ENCODE measurements at places on chromosomes 7 and 10. TPM values are rescaled to one million over a fixed set of nuclear protein-coding genes. Genes with fewer than 3 reads are reported as not detected.

FRMPD2 gene
- total RNA-seq: 0.23 TPM

IQUB gene
- 19.7 TPM for total RNA-seq

OR2A5 gene
- not detected for total RNA-seq

PRKCQ gene
- total RNA-seq: 6.5 TPM

C10orf105 gene
- total RNA-seq: 0.44 TPM

LRRC18 gene
- not detected for total RNA-seq

GRCh38 chr10:26566525-26567350 lies 128.6 kb downstream of the APBB1IP start:
- peak overlapping the region; percentile 50 for H3K4me3 ChIP-seq
- no peak overlapping the region for H3K27ac ChIP-seq
- peaks cover 20% of the 10 kb centered on the region for H3K36me3 ChIP-seq
- DNase-seq: peak; percentile 84
- H3K4me1 ChIP-seq: no peaks in the 10 kb centered on the region

- H3K36me3 ChIP-seq: peaks cover 14% of the 10 kb centered on the region
- H3K27ac ChIP-seq: peak overlapping the region; percentile 67
- H3K4me1 ChIP-seq: peaks cover 31% of the 10 kb centered on the region
- no peak for DNase-seq
Measured at GRCh38 chr10:104308439-104308903, 29.8 kb downstream of the ITPRIP start.

DNA sequence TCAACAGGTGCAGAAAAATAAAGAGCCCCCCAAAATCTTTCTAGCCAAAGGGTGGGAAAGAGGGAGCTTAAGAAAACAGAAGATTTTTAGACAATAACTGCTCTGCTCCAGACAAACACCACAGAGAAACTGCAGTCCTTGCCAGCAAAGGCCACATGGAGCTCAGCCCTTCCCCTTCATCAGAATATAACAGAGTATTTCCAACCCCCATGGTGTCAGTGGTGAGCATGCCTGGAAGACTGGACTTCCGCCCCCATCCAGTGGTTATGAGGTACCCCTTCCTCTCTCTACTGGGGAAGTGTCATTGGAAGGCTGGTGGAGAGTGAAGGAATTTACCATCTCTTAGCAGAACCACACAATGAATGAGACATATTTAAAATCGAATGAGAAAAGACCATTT lies 1007.3 kb upstream of the CELF2 start:
- no peaks in the 10 kb centered on the region for H3K4me1 ChIP-seq
- no peak for DNase-seq
- H3K27ac ChIP-seq: no peak overlapping the region
- no peak overlapping the region for H3K4me3 ChIP-seq
- H3K36me3 ChIP-seq: no peaks in the 10 kb centered on the region

DNA sequence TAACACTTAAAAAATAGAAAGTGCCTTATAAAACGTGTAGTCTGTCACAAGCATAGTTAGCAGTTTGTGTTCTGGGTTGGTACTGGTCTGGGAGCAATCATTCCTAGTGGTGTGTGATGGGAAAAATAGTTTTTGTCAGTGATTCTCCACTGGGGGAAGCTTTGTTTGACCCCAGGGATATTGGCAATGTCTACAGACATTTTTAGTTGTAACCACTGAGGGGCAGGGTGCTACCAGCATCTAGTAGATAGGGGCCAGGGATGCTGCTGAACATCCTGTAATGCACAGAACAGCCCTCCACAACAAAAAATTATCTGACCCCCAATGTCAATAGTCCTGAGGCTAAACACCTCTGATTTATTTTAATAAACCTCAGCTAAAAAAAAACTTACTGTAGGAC lies 51.6 kb upstream of the CREB5 start:
- no peak for DNase-seq
- no peaks in the 10 kb centered on the region for H3K27me3 ChIP-seq
- no peak overlapping the region for H3K4me3 ChIP-seq
- no peaks in the 10 kb centered on the region for H3K4me1 ChIP-seq

- no peaks in the 10 kb centered on the region for H3K4me1 ChIP-seq
- H3K4me3 ChIP-seq: no peak overlapping the region
- DNase-seq: no peak
- no peak overlapping the region for H3K27ac ChIP-seq
- no peaks in the 10 kb centered on the region for H3K36me3 ChIP-seq
Measured at GRCh38 chr10:66258693-66259092, 667.1 kb upstream of the LRRTM3 start.

- no peak overlapping the region for H3K27ac ChIP-seq
- no peaks in the 10 kb centered on the region for H3K27me3 ChIP-seq
- DNase-seq: peak; percentile 62
- H3K4me3 ChIP-seq: no peak overlapping the region
- H3K36me3 ChIP-seq: peaks cover 70% of the 10 kb centered on the region
Measured at GRCh38 chr7:893686-894085, 17.3 kb downstream of the GET4 start.

DNA sequence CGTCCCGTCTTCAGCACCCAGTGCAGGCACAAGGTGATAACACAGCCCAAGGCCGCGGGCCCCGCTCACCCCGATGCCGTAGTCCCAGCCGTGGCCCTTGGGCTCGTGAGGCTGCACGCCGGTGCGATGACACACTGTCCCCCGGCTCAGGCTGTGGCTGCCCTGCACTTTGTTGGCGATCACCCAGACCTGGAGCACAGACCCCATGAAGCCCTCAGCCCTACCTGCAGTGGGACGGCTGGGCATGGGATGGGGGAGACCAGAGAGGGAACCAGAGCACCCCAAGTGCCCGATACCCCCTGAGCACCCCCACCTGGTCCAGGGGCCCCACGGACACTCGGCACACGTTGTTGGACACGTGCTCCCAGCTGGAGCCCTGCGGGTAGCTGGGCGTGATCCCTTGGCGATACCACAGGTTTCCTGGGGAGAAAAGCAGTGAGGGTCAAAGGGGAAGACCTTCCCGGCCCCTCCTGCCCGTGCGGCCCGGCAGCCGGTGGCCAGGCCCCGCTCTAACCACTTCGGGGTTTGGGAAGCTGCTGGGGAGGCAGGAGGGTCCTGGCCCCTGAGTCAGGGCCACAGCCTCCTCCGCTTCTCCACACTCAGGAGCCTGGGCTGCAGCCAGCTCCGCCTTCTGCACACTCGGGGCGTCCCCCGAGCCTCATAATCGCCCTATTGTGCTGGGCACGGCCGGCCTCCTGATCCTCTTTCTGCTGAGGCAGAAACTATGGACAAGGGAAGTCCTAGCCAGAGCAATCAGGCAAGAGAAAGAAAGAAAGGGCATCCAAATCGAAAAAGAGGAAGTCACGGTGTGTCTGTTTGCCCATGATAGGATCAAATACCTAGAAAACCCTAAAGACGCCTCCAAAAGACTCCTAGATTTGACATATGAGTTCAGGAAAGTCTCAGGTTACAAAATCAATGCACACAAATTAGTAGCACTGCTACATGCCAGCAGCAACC lies 6.7 kb downstream of the BHLHA15 start:
- H3K36me3 ChIP-seq: peaks cover 62% of the 10 kb centered on the region
- no peak overlapping the region for H3K27ac ChIP-seq
- no peak overlapping the region for H3K4me3 ChIP-seq

GRCh38 chr10:88069338-88069737 lies 205.9 kb downstream of the PTEN start:
- H3K4me1 ChIP-seq: peaks cover 26% of the 10 kb centered on the region
- DNase-seq: no peak
- no peak overlapping the region for H3K4me3 ChIP-seq
- no peaks in the 10 kb centered on the region for H3K36me3 ChIP-seq
- H3K27me3 ChIP-seq: no peaks in the 10 kb centered on the region

DNA sequence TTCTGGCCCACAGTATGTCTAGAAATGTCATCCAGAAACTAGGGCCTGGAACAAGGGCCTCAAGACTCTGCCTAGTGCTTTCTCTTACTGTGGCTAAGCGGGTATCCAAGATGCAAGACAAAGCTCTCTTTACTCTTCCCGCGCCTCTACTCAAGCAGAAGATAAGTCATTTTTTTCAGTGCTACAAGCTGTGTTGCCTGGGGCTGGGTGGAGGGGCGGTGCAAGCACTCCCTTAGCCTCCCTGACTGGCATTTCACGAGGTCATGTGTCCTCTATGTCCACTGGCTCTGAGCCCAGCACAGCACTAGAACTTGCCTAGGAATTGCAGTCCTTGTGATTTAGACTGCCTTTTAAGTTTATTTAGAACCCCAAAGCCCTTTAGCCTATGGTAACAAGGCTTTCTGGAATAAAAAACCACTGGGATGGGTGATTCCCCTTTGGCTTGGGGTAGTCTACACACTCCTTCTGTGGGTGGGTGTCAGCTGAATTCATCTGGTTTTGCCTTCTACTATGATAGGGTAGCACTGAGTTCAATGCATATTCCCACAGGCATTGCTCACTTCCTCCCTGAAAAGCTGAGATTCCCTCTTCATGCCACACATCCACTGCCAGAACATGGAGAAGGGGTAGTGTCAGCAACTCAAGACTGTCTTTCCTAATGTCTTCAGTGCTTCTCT lies 371.8 kb upstream of the KCND2 start:
- no peak overlapping the region for H3K4me3 ChIP-seq
- H3K27me3 ChIP-seq: no peaks in the 10 kb centered on the region
- DNase-seq: no peak

- H3K27ac ChIP-seq: peak overlapping the region; percentile 73
- peak overlapping the region; percentile 19 for H3K4me3 ChIP-seq
- peaks cover 59% of the 10 kb centered on the region for H3K4me1 ChIP-seq
Measured at GRCh38 chr7:47405921-47406800, 175.8 kb downstream of the TNS3 start.

DNA sequence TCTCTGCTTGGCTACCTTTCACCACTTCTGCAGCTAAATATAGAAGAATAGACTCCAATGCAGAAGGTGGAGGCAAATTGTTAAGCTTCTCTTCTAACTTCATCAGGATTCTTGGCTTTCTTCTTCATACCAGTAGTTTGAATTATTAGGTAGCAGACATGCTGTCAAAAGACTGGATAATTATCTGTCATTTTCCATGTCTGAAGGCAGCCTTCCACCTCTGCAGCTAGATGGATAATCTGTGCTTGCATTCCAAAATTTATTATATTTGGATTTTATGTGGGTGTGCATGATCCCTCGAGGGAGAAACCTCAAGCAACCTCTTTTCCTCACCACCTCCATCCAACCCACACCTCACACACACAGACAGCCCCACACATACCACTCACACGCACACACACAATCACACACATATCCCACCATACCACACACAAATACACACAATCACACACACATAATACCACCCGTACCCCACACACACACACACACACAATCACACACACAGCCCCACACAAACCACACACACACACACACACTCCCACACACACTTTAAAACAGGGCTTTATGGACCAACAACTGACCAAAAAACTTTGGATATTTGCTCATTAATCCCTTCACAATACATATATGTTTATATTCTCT lies 145.0 kb downstream of the C7orf25 start:
- no peak for DNase-seq
- no peak overlapping the region for H3K27ac ChIP-seq
- no peaks in the 10 kb centered on the region for H3K27me3 ChIP-seq
- H3K4me1 ChIP-seq: no peaks in the 10 kb centered on the region
- no peak overlapping the region for H3K4me3 ChIP-seq

GRCh38 chr7:44116087-44116788 lies 7.1 kb downstream of the POLD2 start:
- no peak overlapping the region for H3K27ac ChIP-seq
- H3K27me3 ChIP-seq: no peaks in the 10 kb centered on the region
- no peaks in the 10 kb centered on the region for H3K4me1 ChIP-seq
- no peak overlapping the region for H3K4me3 ChIP-seq
- DNase-seq: no peak

DNA sequence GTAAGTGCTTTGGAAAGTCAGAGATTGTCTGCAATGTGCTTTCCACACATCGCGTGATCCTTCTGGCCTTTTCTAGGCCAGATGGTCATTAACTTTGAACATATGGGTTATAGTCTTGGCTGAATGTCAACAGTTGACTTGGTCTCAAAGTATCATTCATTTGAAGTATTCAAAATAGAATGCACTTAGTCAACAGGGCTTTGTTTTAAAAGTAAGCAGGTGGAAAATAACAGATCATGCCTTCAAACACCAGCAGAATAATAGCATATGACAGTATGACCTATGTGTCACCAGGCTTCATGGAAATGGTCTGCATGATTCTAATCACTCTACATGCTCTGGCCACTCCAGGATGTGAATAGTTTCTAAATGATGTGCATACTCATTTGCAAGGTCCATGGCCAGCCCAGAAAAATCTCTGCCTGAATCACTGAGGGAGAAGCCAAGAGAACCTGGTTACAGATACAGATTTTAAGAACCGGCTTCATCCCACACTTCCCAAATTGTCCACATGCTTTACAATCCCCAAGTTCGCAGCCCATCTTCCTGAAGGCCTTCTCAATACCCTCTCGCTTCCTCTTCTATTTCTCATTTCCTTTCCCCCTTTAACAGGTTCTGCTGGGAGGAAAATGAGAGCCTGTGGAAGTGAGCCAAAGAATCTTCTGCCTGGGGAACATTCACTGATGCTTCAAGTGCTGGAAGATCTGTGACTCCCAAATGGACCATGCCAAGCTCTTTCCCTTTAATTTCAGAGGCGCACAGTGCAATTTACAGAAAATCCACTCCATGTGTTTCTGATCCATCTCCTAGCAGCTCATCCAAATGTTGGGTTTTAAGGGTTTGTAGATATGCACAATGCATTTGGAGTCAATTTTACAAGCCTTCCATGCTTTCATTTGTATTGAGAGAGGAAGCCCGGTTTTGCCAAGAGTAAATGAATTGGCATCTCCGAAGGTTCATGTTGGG lies 122.8 kb upstream of the GDF10 start:
- H3K27ac ChIP-seq: no peak overlapping the region
- no peaks in the 10 kb centered on the region for H3K4me1 ChIP-seq
- DNase-seq: no peak
- no peaks in the 10 kb centered on the region for H3K27me3 ChIP-seq
- no peak overlapping the region for H3K4me3 ChIP-seq
- H3K36me3 ChIP-seq: no peaks in the 10 kb centered on the region

DNA sequence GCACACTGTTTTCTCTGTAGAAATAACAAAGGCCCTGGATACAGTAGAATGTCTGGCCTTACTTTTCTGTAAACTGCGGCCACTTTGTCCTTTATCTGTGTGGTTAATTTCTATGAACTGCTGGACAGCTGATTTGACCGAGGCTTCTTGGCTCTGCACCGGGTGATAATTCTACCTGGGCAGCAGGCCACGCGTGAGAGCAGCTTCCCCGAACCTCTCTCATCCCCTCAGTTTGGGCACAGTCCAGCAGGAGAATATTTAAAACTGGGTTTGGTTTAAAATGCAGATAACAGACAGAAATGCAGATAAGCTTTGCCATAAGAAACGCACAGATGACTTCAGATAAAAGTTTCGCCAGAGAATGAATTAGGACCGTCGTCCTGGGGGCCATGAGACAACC lies 81.0 kb downstream of the CELF2 start:
- no peaks in the 10 kb centered on the region for H3K36me3 ChIP-seq
- H3K27me3 ChIP-seq: no peaks in the 10 kb centered on the region
- no peak overlapping the region for H3K27ac ChIP-seq
- no peak overlapping the region for H3K4me3 ChIP-seq
- DNase-seq: no peak

- H3K36me3 ChIP-seq: no peaks in the 10 kb centered on the region
- no peak overlapping the region for H3K4me3 ChIP-seq
- H3K4me1 ChIP-seq: no peaks in the 10 kb centered on the region
- no peaks in the 10 kb centered on the region for H3K27me3 ChIP-seq
- no peak overlapping the region for H3K27ac ChIP-seq
Measured at GRCh38 chr10:43913676-43914235, 265.1 kb upstream of the ZNF32 start.
